Stimulated activated CD4-positive, alpha-beta T cell treated with anti-CD3 and anti-CD28 coated beads, Interleukin-12 subunit alpha, Interleukin-12 subunit beta, amount 100 ng/mL, for 48 hours (primary cell): ENCODE measurements at places on chromosomes 12 and 14.

GRCh38 chr14:23430723-23431085, 4.8 kb downstream of the MYH7 start:
- DNase-seq: no peak

GRCh38 chr12:46351886-46352650, 20.5 kb downstream of the SLC38A2 start:
- DNase-seq: no peak

GRCh38 chr14:97642631-97643030, 845.4 kb downstream of the VRK1 start:
- DNase-seq: no peak

GRCh38 chr12:129328235-129328634, 475.0 kb downstream of the GLT1D1 start:
- DNase-seq: no peak

- peak; percentile 53 for DNase-seq
Observed at GRCh38 chr14:35287431-35288013, 4.7 kb upstream of the PSMA6 start.

- DNase-seq: no peak
Observed at GRCh38 chr12:22851532-22851931, 226.6 kb downstream of the ETNK1 start.

DNA sequence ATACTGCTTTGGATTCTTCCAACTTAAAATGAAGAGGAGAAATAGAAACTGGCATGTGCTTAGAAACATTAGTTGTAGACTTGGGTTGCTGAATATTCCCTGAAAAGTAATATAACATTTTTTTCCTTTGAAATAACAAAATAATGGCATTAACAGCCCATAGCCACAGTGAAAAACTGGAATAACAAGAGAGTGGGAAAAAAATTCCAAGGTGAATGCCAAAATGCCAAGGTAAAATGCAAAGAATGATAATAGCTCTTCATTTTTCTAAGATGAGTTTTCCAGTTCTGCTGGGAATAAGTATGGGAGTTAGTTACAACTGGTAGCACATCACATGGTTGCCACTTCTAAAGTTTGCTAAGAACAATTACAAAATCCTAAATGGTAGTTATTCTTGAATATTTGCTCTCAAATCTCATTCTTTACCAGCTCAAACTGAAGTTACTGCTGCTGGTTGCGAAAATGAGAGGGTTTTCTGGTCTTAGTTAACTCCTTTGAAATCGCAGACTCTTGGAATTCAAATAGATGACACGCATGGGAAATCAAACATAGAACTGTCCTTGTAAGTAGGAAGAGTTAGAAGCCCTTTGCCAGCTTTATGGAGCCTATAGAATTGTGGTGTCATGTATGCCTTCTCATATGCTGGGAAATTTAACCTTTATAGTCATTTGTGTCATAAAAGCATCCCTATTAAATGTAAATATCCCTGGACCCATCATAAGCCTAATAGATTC, 165.0 kb upstream of the DCN start:
- no peak for DNase-seq
